ENCODE measurements at places on chromosomes 13 and 19. TPM values are rescaled to one million over a fixed set of nuclear protein-coding genes. Genes with fewer than 3 reads are reported as not detected.

CFAP97D2 gene
- polyA plus RNA-seq, result not detected

ZNF714 gene
- polyA plus RNA-seq, result 3.4 TPM

ZNF536 gene
- not detected for polyA plus RNA-seq

PCDH9 gene
- polyA plus RNA-seq, result 1.1 TPM

TMEM86B gene
- 5.8 TPM for polyA plus RNA-seq

SLC8A2 gene
- polyA plus RNA-seq, result not detected

CYP4F11 gene
- not detected for polyA plus RNA-seq

ZNF382 gene
- 1.8 TPM for polyA plus RNA-seq

C5AR2 gene
- not detected for polyA plus RNA-seq

SERTM1 gene
- not detected for polyA plus RNA-seq

CNN1 gene
- 0.76 TPM for polyA plus RNA-seq

ZSCAN4 gene
- polyA plus RNA-seq, result not detected

NLRP5 gene
- polyA plus RNA-seq, result not detected

TJP3 gene
- polyA plus RNA-seq, result not detected

ZNF85 gene
- polyA plus RNA-seq, result 3.4 TPM

RASAL3 gene
- polyA plus RNA-seq, result 5.7 TPM

STOML3 gene
- not detected for polyA plus RNA-seq

INSR gene
- polyA plus RNA-seq, result 4.9 TPM

CA11 gene
- polyA plus RNA-seq, result 2.6 TPM

ZNF154 gene
- polyA plus RNA-seq, result 1.3 TPM

TINCR gene
- polyA plus RNA-seq, result 0.01 TPM

SOX21 gene
- polyA plus RNA-seq, result not detected

RINL gene
- 4.7 TPM for polyA plus RNA-seq

SIAH3 gene
- 0.02 TPM for polyA plus RNA-seq

ERFL gene
- polyA plus RNA-seq, result not detected

CYSLTR2 gene
- 0.05 TPM for polyA plus RNA-seq

CYP2F1 gene
- polyA plus RNA-seq, result not detected
